HuH-7 (cell line): ENCODE measurements at places on chromosomes 16 and 17.

GRCh38 chr17:726271-726919, 6.0 kb upstream of the TLCD3A start:
- no peak for DNase-seq

DNA sequence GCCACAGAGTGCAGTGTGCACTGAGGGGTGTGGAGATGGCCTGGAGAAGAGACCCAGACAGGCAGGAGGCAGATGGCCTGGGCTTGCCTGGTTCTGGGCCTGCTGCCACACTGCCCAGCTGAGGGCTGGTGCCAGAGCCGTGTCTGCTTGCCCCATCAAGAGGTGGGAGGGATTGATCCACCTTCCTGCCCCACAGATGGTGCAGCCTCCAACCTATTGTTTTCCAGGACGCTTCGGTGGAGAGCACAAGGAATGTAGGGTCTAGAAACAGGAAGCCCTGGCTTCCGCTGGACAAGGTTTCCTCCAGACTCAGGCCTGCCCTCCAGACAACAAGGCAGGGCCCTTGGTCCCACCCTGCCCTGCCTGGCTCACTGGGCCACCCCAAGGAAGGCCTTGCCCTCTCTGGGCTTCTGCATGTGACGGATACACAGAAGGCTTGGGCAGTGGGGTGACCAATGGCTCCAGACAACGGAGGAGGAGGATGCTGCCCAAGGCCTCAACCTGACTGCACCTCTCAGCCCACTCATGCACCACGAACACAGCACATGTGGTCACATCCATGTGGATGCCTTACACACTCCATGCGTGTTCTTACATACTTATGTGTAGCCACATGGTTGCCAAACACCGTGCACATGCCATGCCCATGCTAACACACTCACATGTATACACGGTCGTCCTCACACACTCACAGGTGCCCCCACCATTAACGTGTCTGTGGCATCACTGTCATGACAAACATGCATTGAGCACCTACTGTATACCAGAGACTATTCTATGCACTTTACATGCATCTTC, 6.5 kb upstream of the CDH5 start:
- no peak for DNase-seq

GRCh38 chr17:48014595-48015111, 22.9 kb downstream of the COPZ2 start:
- no peak for DNase-seq

DNA sequence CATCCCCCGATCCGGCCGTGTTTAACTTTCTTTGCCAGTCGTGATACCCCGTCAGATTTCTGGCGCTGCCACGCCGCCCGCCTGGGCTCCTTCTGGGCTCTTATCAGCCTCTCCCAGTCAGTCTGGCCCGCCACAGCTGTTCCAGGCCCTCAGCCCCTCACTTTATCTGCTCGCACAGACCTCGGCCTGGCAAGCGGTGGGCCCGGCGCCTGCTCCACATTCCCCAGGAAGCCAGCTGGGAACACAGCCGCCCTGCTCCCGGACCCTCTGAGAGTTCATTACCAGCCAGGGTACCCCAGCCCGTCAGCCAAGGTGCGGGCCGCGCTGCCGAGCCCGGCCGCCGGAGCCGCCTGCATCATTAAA, 157.5 kb downstream of the ZNF423 start:
- no peak for DNase-seq

DNA sequence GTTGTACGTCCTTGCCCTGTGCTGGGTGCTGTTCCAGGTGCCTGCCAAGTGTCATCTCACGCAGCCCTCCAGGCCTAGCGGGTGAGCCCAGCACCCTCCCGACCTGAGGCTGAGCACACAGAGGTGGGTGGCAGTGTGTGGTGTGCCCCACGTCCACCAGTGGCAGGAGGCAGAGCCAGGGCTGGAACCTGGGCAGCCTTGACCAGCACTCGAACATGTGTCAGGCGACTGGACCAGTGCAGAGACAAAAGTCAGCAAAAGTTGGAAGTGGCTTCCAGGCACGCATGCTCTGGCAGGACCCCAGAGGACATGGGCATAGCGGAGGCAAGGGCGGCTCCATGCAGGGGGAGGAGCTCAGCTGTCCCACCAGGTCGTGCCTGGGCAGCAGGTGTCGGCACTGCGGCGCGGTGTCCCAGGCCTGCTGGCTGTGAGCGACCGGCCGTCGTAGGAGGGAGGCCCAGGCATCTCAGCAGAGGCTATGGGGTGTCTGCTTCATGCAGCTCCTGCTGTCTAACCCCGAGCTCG, 35.8 kb downstream of the COX4I1 start:
- DNase-seq: no peak

- DNase-seq: no peak
Measured at GRCh38 chr16:50834701-50835100, 92.8 kb downstream of the CYLD start.

DNA sequence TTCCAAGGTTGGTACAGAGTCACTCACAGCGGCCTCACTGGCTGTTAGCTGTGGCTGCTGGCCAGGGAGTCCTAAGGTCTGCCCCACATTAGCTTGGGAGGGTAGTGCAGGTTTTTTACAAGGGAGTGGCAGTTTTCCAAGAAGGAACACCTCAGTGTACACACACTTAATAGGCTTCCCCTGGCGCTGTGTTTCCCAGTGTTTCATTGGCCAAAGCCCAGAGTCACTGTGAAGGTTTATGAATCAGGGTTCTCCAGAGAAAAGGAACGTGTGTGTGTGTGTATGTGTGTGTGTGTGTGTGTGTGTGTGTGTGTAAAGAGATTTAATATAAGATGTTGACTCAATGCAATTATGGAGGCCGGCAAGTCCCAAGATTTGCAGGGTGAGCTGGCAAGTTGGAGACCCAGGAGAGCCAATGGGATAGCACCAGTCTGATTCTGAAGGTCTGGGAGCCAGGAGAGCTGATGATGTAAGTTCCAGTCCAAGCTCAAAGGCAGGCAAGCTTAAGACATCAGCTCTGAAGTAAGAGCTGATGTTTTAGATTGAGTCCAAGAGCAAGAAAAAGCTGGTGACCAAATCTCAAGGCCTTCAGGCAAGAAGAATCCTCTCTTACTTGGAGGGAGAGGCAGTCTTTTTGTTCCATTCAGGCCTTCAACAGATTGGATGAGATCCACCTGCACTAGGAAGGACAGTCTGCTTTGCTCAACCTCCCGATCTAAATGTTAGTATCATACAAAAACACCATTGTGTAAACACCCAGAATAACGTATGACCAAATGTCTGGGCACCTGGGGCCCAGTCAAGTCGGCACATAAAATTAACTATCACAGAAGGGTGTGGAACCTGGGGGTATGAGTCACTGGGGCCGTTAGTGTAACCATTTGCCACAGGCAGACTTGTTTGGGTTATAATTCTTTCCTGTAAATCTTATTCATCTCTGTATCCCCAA, 206.8 kb downstream of the PRKCA start:
- DNase-seq: no peak
